ENCODE measurements at places on chromosomes 6 and 20. TPM values are rescaled to one million over a fixed set of nuclear protein-coding genes. Genes with fewer than 3 reads are reported as not detected.

GRCh38 chr6:48889429-48889828 is 573.6 kb downstream of the MMUT start:
- DNase-seq, result no peak

DNA sequence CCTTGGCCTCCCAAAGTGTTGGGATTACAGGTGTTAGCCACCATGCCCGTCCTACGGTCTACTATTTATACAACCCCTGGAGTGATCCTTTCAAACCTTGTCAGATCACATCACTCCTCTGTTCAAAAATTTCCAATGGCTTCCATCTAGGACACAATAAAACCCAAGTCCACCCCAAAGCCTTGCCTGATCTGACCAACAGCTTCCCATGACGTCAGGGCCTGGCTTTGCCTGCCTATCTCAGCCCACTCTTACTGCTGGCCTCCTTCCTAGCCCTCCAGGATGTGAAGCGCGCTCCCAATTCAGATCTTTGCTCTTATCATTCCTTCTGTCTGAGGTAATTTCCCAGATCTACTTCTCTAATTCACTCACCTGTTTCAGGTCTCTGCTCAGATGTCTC is 128.4 kb downstream of the LINC00237 start:
- DNase-seq, result no peak

DNA sequence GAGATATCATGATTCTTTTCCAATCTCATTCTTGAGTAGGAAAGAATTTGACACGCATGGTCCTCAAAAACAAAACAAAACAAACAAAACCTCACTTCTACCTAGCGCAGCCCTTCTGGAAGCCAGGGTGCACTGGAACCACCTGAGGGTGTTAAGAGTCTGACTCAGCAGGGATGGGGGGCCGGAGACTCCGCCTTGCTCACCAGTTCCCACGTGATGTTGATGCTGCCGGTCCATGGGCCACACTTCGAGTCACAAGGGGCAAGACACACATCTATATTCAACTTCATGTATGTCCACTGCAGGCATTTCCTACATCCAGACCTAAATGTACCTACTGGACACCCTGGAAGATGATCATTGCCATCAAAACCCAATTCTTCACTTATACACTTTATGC is 30.4 kb downstream of the BFSP1 start:
- DNase-seq, result no peak

DNA sequence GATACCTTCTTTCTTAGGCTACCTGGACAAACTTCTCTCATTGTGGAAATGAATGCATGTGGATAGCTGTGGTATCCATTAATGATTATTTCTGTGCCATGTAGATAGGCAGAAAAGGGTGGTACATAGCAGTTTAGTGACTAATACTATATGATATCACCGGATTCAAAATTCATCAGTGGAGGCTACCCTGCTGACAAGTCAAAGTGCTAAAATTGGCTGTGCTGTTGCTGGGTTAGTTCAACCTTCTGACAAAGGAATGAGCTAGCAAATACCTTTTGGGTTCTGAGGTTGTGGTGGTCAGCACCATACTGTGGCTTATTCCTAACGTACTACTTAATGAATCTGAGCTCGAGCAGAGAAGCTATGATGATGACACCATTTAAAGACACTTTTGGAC is 109.1 kb downstream of the TFAP2B start:
- DNase-seq, result no peak

SIRPG gene
- total RNA-seq, result 26.9 TPM

Data from transverse colon (tissue), 4 donors.